Activated naive CD4-positive, alpha-beta T cell treated with Interleukin-2 at 50 U/mL for 16 hours (primary cell): ENCODE measurements at places on chromosomes 12 and 14.

DNA sequence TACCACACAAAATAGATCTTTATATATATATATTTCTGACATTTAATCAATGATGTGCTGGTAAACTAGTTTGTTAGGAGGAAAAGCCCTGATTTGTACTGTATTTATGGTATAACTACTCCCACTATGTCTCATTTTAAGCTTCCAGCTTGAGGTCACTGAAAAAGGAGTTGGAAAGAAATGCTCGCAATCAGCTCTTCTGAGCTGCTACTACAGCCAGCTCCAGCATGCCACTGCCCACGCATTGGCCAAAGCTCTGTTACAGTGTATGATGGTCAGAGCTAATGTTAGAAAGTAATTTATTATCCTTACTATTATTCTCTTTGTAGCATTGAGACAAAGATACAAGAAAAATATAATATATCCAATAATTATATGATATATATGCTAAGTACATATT is 55.0 kb upstream of the PCED1B start:
- no peak for DNase-seq

DNA sequence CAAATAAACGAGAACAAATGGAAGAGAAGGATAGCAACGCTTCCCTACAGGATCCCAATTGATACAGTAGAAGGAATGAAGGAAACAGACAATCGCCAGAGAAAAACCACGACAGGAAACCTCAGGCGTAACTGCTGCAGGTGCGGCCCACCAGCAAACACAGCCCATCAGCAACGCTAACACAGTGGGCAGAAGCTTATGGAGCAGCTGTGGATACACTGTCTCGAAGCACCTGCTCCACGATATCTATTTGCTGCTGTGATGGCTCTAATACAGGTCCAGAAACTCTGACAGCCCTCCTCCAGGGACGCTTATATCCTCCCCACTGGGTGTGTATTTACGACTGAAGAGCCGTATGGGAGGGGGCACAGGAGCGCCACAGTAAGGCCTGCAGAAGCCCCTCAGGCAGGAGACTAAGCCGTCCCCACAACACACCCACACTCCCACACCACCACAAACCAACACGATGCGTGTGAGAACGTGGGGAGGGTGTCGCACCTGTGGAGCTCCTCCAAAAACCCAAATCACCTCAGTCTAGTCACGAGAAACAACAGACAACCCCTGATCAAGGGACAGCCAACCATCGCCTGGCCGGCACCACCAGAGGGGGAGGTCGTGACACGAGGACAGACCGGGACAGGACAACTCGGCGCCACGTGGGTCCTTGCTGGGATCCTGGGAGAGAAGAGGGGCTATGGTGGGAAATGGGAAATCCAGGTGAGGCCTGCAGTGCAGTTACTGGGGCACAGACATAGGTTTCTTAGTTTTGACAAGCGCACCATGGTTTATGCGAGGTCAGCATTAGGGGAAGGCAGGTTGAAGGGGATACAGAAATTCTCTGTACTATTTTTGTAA is 24.0 kb downstream of the POLE start:
- DNase-seq, result no peak

GRCh38 chr14:70827752-70828151 is 18.4 kb upstream of the MAP3K9 start:
- DNase-seq, result no peak

- DNase-seq, result peak; percentile 49
Measured at GRCh38 chr12:122730215-122731014, at the start of gene HCAR1. HCAR1 (minus strand) TSS chr12:122730844; CDS start chr12:122730339, 505 bp downstream.

DNA sequence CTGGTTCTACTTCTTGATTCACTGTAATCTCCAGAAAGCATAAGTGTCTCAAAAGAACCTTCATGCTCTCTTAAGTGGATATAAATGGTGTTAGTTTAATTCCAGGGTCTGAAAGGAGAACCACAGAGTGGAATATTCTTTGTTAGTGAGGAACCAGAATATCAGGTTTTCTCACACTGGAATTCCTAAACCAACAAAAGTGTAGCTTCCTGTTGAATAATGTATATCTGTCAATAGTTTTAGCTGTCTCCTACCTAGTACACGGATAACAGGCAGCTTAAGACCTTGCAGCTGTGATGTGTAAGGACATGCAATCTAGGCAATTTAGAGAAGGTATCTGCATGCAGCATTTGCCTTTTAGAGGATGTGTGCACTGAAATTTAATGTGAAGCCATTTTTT is 24.0 kb downstream of the LRIG3 start:
- no peak for DNase-seq

DNA sequence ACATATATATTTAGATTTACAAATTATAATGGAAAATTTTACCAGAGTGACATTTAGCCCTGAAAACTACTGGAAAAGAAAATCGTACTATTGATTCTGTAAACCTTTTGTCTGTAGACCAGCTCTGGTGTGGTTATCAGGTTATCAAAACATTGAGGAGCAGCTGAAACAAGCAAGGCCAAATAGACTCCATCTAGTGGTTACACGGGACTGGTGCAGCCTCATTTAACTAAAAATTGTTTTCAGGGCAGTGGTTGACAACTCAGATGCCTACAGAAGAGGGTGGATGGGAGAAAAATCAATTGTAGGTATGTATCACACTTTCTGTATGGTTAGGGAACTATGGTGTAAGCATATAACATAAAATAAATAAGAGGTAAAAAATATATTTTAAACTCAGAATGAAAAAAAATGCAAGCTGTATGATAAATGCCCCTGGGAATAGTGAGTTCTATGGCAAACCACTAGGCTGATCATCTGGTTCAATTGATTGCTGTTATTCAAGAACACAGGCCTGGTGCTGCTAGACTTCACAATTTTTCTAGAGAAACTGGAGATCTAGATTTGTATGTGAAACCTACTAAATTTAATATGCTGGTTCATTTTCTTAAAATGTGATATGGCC is 51.2 kb downstream of the ACSS3 start:
- no peak for DNase-seq

DNA sequence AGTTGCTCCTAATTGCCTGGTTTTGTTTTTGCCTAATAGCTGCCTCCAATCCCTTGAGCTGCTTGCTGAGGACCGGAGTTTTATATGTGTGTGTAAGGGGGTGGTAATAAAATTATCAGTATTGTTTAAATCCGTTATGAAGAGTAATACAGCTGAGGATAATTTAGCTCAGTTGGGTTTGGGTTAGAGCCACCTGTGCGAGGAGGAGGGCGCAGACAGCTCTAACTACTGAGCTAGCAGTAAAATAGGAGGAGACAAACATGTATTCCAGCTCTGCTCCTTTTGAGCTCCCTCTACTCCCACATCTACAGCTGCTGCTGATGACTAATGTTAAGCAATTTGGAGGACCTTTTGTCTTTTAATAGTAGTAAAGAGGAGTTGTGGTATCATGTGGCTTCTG is 61.5 kb downstream of the SPATS2 start:
- DNase-seq, result no peak

DNA sequence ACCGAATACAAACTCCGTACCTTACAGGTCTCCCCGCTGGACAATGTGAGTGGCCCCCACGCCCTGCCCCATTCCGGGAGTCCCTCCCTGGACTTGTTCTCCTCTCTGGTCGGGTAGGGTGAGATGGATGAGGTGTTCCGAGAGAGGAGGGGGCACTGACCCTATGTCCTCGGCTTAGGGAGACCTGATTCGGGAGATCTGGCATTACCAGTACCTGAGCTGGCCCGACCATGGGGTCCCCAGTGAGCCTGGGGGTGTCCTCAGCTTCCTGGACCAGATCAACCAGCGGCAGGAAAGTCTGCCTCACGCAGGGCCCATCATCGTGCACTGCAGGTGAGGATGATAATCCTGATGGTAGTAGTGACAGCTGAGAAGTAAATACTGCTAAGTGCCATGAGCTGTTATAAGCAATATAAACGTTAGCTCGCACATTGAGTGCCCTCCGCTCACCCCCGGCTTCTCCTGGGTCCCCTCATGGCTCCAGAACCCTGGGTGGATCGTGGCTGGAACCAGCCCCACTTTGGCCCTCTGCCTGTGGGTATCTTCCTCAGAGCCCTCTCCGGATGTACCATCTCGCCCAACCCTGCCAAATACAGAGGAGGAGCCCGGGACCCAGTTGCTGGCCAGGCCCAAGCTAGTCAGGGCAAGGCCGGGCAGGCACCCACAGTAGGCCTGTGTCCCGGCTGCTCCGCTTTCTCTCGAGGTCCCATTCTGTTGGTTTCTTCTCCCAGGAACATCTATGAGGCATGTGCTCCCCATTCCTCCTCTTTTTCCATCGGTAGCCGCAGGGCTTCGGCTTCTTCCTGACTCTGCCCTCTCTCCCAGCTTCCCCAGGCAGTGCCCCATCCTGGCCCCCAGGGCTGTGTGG is 6.8 kb downstream of the PTPN6 start:
- DNase-seq, result no peak

DNA sequence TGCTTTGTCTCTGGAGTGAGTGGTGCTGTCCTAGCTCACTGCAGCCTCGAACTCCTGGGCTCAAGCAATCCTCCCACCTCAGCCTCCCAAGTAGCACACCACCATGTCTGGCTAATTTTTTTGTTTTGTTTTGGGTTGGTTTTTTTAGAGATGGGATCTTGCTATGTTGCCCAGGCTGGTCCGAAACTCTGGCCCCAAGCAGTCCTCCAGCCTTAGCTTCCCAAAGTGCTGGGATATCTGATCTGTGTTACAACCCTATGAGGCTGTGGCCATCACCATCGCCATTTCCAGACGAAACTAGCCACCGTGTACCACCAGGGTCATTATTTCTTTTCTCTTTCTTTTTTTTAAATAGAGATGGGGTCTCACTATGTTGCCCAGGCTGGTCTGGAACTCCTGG is 2.6 kb downstream of the IL31 start:
- DNase-seq, result no peak

DNA sequence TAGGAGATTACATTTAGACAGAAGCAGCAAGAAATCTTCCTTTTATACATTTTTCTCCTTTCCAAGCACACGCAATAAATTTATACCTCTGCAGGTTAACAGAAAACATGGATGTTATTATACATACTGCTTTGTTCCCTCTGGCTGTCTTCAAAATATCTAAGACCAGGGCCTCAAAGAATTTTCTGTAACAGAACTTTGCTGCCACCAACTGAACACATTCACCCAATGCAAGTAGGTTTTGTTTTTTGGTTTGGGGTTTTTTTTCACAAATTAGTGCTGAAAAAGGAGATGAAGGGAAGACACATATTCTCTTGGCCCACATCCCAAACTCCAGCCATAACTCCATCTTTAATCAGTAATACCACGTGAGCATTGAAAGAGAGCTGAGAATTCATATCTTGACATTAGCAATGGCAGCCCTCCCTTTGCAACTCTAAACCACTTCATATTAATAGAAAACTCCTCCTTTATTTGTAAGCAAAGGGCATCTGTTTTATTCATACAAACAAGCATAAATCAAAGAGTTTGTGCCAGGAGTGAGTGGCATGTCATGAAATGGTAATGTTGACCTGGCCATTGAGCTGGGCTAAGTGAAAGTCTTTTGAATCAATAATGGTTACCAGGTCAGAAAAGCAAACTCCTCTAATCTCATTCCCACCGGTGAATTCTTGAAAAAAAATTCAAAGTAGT is 150.8 kb upstream of the FSCB start:
- DNase-seq, result no peak

DNA sequence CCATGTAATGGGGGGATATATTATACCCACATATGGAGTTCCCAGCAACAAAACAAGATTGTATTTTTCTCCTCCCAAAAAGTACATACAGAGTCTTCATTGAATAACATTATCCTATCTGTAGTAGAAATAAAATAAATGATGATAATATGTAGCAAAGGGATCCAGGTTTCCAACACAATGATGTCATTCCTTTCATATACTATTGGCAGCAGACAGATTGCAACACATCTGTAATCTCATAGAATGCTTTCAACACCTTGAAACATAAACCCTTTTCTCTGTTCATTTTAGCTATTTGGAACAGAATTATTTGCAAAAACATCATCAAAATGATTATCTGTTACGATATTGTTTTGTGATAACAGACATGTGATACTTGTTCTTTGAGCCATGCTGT is 317.6 kb downstream of the DPF3 start:
- DNase-seq, result no peak

DNA sequence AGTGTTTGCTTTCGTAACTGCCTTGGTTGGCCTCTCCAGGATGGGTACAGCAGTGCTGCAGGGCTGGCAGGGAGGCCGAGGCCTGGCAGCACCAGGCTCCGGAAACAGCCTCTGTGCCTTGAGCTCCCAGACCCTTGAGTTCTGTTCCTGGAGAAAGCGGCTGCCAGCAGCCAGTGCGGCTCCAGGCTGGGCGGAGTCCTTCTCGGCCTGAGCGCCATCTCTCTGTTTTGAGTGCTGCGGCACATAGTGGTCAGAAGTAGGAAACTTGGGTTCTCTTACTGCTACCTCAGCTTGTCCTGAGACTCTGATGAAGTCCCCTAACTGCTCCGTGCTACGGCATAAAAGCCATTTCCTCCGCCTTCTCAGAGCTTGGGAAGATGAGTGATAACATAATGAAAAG is 65.9 kb downstream of the KCNA1 start:
- no peak for DNase-seq

- no peak for DNase-seq
Measured at GRCh38 chr14:100683578-100683977, 43.1 kb upstream of the DLK1 start.

- DNase-seq, result no peak
Measured at GRCh38 chr14:92988786-92989755, 66.1 kb downstream of the CHGA start.

- no peak for DNase-seq
Measured at GRCh38 chr12:93832131-93832530, 155.0 kb downstream of the CRADD start.

DNA sequence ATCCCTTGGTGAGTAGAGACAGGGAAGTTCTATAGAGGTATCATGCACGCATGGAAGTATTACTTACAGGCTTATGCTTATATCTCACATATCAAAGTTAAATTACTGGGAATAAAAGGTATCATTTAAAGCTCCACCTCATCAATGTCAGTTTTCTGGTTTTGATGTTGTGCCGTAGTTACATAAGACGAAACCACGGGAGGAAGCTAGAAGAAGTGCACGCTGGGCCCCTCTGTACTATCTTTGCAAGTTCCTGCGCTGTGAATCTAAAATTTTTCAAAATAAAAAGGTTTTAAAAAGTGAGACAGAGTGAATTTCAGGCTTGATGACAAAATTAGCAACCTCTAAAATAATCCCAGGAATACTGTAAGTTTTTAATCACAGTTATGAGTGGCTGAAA is 198.1 kb downstream of the ANO2 start:
- DNase-seq, result no peak

DNA sequence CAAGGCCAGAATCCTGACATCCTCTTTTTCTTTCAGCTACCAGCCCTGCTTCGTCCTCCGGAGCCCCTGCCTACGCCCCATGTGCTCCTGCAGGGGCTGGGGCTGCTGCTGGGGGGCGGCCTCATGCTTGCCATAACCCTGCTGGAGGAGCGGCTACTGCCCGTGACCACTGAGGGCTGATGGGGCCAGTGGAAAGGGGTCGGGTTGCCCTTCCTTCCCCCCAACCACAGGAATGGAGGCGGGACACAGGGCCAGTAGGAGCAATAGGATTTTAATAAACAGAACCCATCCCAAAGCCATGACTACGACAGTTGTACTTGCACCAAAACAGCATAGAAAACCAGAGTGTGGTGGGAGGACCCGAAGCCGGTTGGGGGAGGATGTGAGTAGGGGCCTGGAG is 7.7 kb downstream of the SLC39A5 start:
- DNase-seq, result no peak
